ENCODE measurements at places on chromosomes 7 and 10.

- no peak for DNase-seq
Observed at GRCh38 chr10:48508791-48509772, 95.8 kb downstream of the ARHGAP22 start.

DNA sequence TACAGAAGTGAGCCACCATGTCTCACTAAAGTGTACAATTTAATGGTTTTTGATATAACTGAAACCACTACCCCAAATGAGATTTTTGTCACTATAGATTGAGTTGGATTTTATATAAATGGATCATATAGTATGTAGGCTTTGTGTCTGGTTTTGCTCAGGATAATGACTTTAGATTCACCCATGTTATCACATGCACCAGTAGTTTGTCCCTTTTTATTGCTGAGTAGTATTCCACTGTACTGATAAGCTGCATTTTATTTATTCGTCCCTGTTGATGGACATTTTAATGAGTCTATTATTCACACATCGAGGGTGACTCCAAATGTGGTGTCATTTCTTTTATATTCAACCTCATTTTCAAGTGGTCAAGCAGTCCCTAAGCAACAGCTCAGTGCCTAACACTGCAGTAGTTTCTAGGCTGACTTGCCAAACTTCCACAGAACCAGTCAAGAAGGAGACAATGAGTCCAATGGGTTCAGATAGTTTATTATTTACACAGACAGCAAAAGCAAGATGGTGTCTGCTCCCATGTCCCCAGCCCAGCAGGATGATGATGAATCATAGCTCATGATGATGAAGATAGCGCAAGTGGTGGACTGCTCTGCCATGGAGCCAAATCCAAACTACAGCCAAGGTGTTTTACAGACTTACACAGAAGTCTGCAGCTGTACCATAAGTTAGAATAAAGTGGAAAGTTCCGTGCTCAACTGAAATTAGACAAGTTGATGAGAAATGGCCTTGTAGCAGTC is 6.6 kb upstream of the FMC1 start:
- DNase-seq, result no peak

DNA sequence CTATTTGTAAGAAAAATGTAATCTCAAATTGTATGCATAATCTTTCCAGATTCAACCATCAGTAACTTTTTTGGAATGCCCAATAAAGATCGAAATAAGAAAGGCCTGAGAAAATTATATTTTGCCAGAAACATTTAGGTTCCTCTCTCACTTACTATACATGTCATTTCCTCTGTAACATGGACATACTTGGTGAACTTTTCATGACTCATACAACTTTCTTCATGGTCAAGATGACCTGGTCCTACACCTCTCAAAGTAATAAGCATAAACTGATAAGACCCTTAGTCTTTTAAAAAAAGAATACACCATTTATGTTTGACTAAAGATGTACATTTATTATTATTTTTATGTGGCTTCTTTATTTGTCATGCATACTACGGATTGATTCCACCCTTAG is 125.3 kb downstream of the REEP3 start:
- DNase-seq, result no peak

GRCh38 chr7:77894574-77895091 is 96.1 kb downstream of the PHTF2 start:
- no peak for DNase-seq

- no peak for DNase-seq
Observed at GRCh38 chr10:9733766-9734165, 1283.9 kb upstream of the CELF2 start.

DNA sequence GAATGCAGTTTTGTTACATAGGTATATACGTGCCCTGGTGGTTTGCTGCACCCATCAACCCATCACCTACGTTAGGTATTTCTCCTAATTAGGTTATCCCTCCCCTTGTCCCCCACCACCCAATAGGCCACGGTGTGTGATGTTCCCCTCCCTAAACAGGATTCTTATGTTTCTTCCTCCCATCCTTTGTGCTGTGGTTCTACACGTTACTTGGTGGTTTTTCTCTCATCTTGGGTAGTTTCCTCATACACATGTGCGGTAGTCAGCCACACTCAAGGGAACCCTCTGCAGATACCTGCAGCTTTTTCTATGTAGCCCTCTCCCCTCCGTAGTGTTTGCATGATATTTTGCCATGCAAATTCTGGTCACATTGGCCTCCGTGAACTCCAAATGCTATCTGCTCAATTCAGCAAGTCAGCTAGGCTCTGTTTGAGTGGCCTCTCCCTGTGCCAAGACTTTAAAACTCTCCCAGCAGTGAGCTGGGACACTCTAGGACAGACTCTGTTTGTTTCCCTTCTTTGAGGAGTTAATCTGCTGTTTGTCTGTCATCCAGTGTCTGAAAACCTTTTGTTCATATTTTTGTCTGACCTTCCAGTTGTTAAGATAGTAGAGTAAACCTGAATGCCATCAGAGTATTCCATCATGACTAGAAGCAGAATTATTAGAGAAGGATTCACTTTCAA is 41.0 kb downstream of the RABGEF1 start:
- no peak for DNase-seq

- DNase-seq, result no peak
Observed at GRCh38 chr10:71031026-71031425, 142.7 kb upstream of the PCBD1 start.

GRCh38 chr10:10589540-10590303 is 427.9 kb upstream of the CELF2 start:
- DNase-seq, result no peak

- no peak for DNase-seq
Observed at GRCh38 chr7:131355917-131356777, 28.5 kb downstream of the MKLN1 start.

DNA sequence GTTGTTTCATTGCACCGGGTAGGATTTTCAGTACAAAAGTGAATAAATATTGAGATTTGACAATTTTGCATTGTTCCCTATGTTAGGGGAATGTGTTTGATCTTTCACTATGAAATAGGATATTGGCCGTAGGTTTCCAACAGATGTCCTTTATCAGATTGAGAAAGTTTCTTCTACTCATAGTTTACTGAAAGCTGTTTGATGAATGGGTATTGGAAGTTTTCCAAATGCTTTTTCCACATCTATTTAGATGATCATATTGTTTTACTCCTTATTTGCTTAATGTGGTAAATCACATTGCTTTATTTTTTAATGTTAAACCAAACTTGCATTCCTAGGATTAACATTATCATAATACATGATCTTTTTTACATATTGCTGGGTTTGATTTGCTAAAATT is 177.9 kb upstream of the C7orf33 start:
- no peak for DNase-seq

GRCh38 chr7:157464111-157464970 is 127.5 kb downstream of the DNAJB6 start:
- DNase-seq, result no peak

DNA sequence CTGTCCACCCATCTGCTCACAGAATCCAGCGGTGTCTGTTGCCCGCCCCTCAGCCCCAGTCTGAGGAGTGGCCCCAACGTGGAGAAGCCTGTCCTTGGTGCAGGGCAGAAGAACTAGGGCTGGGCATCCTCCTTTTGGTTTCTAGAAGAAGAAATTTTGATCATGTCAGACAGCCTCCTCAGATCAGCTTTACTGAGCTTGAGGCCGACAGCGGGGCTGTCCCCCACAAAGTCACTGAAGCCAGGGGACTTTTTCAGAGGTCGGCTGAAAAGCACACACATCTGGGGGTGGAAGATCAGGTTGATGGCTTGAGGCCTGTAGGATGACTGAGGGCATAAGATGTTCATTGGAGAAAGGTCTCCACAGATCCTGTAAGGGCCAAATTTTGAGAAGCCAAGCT is 767.9 kb downstream of the GRID1 start:
- no peak for DNase-seq

- peak; percentile 44 for DNase-seq
Observed at GRCh38 chr7:22665923-22666322, 61.1 kb upstream of the IL6 start.

- DNase-seq, result no peak
Observed at GRCh38 chr7:14133752-14134151, 144.3 kb upstream of the ETV1 start.

DNA sequence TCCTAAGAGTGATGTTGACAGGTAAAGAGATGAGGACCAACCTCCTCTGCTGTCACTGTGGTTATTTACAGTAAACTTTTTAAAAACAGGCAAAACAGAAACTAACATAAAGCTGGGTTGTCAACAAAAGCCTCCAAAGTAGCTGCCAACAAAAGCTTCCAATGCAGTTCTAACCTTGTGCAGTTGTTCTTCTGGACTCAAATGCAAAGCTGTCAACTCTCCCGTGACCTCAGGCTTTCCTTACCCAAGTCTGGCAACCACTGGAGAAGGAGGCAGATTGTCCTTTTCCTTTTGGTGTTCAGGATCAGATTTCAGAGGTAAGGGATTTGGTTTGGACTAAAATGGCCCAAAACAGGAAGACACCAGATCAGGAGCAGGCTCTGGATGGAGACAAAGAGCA is 63.1 kb downstream of the DLG5 start:
- DNase-seq, result no peak

DNA sequence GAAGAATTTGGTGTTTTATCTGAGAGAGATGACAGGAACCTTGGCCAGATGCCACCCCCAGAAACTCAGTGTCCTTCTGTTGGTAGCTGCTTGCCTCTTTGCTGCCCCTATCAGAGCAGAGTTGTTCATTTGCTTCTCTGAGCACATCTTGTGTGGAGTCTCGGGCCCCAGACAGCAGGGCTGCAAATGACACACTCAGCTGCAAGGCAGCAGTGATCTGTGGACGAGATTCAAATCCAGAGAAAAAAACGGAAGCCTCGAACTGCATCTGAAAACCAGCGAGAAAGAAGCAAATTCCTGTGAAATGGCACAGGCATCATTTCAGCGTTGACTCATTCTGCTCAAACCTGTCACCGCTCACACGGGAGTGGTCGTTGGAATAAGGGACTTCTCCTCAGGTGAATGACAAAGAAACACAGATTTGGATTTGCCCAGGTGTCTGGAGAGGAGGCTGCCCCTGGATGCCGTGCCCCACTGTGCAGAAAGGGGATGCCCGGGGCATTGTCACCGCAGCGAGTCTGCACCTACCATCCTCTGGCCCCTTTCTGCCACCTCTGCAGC is 144.7 kb downstream of the PFKFB3 start:
- no peak for DNase-seq

- DNase-seq, result no peak
Observed at GRCh38 chr7:151868396-151869108, 8.4 kb downstream of the PRKAG2 start.

GRCh38 chr7:55065079-55065478 is 46.3 kb downstream of the EGFR start:
- DNase-seq, result peak; percentile 78

- DNase-seq, result no peak
Observed at GRCh38 chr10:15344876-15345285, 26.2 kb downstream of the FAM171A1 start.

DNA sequence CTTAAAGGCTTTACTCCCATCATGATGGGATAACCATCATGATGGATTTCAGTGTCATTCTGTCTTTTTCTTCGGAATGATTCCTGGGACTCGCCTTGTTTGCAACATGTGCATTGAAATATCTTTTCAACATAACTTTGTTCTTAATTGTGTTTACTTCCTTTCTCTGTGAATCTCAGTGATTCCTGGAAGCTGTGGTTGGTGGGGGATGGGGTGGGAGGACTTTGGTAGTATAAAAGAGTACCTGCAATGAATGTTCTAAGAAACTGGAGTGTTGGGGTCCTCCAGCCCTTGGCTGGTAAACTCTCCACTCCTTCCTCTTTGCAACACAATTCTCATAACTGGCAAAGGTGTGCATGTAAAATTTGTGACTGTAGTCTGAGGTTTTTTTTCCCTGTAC is 11.5 kb upstream of the SH2D4B start:
- DNase-seq, result no peak

- DNase-seq, result no peak
Observed at GRCh38 chr10:31426401-31426800, 107.4 kb downstream of the ZEB1 start.

- no peak for DNase-seq
Observed at GRCh38 chr7:100682991-100683658, 9.6 kb downstream of the GNB2 start.

DNA sequence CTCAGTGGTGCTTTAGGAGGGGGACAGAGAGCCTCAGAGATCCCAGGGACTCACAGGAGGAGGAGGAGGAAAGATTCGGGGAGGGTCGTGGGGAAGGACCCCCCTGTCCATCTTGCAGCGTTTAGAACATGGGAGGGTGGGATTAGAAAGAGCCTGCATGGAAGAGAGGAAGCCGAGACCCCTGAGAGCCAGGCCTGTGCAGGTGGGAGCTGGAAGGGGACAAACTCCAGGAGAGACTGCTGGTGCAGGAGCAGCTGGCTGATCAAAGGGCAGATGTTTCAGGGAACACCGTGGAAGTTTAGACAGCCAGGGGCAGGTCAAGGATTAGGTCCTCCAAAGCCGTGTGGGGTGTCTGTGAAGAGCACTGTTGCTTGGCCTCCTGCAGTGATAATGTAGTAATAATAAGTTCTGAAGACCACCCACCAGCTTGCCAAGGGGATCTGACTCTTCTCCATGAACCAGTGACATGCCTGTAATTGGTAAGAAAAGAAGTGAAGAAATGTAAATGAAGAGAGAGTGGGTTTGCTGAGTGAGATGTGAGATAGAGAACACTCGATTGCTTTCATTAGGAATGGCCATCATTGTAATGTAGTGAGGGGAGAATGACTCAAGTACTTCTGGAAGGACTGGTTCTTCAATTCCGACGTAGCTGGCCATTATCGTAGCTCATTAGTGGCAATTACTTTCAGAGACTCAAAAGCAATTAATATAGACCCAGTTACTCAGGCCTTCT is 425.6 kb downstream of the PAXIP1 start:
- DNase-seq, result no peak

DNA sequence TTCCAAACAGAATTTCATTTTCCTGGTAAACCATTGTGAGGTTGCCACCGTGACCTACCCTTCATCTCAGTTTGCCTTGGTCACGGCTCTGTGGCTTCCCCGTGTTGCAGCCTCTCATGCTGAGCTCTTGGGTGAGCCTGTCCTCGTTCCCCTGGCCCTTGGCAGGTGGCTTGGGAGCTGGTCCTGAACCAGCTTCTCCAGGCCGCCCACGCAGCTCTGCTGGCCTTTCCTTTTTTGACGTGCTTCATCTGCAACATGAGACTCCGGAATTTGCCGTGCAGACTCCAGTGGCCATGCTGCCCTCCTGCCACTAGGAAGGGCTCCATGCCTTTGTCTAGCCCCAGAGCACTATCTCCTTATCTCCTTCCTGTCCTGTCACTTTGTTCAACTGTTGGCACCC is 93.0 kb upstream of the NPS start:
- DNase-seq, result no peak

GRCh38 chr10:25614652-25615051 is 319.4 kb upstream of the MYO3A start:
- DNase-seq, result no peak

- DNase-seq, result no peak
Observed at GRCh38 chr10:48377751-48378530, 71.5 kb downstream of the MAPK8 start.

All from PC-9 (cell line).